MV-4-11 (cell line): ENCODE measurements at places on chromosomes 1 and 21.

DNA sequence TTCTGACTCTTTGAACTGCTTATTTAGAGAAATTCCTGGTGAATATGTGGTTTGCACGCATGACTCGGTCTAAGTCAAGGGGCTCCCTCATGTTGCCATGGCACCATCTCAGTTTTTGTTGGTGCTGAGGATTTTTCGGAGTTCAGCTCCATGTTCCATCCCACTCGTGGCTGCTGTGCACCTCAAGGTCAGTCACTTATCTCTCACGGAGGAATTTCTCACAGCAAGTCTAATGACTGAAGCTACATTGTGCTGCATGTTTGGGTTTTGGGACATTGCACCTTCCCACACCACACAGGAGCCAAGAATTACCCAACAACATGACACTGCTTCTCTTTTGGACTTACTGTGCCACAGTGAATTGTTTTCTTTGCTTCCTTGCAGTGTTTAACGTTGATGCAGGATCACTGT is 269.9 kb downstream of the NCAM2 start:
- DNase-seq, result no peak

GRCh38 chr1:204883405-204883804 is 12.7 kb downstream of the NFASC start:
- DNase-seq, result no peak

DNA sequence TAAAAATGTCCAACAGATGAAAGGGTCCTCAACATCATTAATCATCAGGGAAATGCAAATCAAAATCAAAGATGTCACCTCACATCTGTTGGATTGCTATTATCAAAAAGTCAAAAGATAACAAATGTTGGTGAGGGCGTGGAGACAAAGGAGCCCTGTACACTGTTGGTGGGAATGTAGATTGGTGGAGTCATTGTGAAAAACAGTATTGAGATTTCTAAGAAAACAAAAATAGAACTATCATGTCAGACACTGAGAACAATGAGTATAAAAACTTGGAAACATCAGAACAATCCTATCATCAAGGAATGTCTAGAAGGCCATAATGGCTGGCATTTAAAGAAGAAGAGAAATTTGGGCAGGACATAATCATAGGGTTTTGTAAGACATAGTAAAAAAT is 209.2 kb upstream of the PTGFR start:
- no peak for DNase-seq

DNA sequence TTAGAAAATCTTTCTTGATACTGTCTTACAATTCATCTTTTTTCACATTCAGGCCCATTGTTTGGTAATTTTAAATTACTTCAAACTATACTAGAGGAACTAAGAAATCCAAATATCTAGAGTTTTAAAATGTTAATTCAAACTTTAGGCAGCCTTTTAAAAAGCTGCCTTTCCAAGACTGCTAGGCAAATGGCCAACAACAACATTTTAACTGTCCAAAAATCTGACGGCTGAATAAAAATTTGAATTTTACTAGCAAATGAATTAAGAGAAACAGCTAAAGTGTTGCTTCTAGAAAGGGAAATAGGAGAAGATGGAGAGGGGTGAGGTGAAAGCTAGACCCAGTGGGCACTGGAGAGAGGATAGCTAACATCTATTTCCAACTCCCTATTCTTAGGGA is 17.2 kb downstream of the DPYD start:
- DNase-seq, result no peak

DNA sequence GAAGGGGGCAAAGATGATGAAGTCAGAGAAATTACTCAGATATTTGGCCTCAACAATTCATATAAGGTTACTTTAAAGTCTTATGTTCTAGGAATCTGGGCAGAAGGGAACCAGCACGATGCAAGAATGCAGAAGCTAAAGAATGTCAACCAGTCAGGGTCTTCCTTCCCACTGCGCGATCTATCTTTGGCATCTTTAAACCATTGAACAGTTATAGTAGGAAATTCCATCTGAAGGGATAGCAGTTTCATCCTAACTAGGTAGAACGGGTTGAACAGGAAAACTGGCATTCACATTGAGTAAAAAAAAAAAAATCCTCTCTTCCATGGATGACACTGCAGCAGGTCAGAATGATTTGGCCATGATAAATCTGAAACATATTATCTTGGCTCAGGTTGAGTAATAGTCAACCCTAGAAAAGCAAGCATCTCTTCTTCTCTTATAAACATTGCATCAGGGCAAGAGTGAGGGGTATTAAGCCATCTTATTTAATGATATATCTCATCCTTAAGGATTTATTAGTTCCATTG is 6.3 kb downstream of the CRCT1 start:
- no peak for DNase-seq

DNA sequence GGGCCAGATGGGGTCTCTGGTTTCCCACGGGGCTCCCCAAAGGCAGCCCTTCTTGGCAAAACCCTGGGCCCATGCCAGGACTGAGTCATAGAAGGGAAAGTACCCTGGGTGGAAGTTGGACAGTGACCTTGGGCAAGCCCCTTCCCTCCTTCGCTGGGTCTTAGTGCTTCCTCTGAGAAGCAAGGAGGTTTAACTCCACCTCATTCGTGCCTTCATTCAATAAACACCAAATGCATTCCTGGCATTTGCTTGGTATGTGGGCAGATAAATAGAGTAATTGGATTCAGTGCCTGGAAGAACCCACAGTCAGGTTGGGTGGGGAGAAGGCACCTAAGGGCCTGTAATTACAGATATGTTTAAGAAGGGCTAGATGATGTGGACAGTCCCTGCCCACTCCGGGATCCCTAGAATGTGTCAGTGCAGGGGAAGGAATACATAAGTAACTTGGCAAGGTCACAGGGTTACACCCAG is 36.3 kb upstream of the CITED4 start:
- DNase-seq, result no peak

DNA sequence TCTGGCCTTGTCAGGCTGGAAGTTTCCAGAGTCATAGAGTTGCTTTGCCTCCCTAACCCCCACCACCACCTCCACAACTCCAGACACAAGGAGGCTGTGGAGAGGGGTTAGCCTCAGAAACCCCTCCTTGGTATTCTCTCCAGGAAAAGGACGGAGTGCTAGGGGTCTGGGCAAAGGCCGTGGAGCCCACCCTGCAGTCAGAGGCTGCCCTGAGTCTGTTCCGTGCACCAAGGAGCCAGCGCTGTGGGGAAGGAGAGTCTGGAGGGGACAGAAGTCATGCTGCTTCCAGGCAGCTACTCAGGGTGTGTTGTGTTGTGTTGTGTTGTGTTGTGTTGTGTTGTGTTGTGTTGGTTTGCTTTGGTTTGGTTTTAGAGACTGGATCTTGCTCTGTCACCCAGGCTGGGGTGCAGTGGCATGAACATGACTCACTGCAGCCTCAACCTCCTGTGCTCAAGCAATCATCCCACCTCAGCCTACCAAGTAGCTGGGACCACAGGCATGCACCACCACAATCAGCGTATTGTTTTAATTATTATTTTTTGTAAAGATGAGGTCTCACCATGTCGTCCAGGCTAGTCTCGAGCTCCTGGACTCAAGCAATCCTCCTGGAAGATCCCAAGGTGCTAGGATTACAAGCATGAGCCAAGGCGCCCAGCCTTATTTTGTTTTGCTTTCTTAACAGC is 122.2 kb upstream of the TMEM51 start:
- no peak for DNase-seq

DNA sequence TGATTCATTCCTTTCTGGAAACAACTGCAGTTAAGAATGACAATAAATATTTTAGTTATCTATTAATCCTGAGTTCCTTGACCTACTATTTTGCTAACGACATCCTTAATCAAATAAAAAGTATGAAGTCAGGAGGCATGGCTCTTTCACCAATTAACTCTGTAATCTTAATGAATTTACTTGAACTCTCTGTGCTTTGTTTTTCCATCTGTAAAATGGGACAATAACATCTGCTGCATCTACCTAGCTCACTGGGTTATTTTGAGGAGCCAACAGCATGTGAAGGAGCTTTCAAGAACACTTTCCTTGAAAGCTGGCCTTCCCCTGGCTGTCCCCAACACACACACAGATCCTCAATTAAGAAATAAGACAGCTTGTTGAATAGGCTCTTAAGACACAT is 47.9 kb downstream of the COLGALT2 start:
- no peak for DNase-seq

GRCh38 chr1:234692966-234693580 is 83.1 kb upstream of the IRF2BP2 start:
- no peak for DNase-seq

DNA sequence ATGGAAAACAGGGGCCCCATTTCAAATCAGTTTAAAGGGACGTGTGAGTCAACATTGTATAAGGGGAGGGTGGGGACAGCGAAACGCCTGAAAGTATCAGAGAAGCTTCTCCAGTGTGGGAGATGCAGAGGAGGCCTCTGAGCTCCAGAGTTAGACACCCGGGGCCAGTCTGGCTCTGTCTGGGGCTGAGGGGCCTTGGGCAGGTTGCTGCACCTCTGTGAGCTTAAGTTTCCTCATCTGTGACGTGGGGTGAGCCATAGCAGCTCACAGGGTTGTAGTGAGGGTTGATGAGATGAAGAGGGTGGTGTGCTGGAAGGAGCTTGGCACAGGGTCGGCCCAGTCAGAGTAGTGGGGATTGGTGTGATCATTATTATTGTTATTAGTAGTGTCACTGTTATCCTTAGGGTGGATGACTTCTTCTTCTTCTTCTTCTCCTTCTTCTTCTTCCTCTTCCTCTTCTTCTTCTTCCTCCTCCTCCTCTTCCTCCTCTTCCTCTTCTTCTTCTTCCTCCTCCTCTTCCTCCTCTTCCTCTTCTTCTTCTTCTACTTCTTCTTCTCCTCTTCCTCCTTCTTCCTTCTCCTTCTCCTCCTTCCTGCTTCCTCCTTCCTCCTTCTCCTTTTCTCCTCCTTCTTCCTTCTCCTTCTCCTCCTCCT is 282.0 kb downstream of the PTPRU start:
- no peak for DNase-seq
